Naive thymus-derived CD8-positive, alpha-beta T cell (primary cell): ENCODE measurements at places on chromosomes 7 and 10.

DNA sequence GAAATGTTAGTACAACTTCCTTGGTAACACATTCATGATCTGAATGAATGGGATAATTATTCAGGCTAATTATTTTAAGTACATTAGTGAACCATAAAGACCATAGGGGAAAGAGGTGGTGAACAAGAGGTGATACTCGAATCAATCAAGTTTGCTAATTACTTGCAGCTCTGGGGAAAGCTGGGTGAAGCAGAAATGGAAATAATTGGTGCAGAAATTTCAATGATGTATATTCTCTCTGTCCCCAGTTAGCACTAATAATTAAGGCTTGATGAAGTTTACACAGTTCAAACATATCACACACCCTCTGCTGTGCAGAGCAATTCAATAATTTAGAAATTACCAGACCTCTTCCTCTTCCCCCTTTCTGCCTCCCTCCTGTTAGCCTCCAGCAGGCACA lies 49.4 kb upstream of the OPALIN start:
- DNase-seq, result no peak

- no peak for DNase-seq
These were observed 114.3 kb downstream of the SEMA3C start for GRCh38 chr7:80804589-80804988.

GRCh38 chr7:2190531-2190930 lies 42.2 kb downstream of the MAD1L1 start:
- no peak for DNase-seq

GRCh38 chr7:79406371-79406770 lies 47.1 kb downstream of the MAGI2 start:
- no peak for DNase-seq

- no peak for DNase-seq
These were observed 154.4 kb downstream of the CACNB2 start for GRCh38 chr10:18294633-18295032.

- DNase-seq, result no peak
These were observed 140.4 kb upstream of the PRSS1 start for GRCh38 chr7:142608630-142609428.
